ENCODE measurements at places on chromosomes 2 and 18.

- DNase-seq, result no peak
Observed at GRCh38 chr2:101311696-101312017, 3.2 kb upstream of the RNF149 start.

DNA sequence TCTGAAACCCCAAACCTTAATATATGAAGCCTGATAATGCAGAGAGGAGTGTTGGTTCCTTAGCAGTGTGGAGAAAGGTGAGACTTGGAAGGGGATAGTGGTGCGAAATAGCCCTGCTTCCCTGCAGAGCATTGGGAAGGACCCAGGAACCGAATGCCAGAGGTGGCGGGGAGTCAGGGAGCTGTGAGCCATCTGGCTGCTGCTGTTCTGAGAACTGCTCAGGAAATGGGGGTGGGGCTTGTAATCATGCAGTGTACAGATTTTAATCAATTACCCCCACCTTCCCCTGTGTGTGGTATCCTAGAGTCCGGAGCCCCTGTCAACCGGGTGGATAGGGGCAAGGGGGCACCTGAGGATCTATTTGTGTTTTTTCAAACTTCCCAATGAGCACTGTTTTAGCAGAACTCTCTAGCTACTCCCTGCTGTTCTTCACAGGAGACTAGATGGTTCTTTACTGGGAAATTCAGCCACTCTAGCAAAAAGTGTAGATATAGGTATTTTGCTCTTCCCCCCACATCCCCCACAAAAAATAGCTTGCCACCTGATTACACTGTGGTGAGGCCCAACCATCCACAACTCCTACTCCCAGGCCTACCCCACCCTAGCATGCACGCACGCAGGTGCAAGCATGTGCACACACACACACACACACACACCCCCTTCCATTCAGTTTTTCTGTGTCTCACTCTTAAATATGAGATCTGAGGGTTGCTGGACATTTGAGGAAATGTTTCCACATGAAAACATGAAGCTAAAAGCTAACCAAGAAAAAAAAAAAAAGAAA is 30.1 kb upstream of the MBOAT2 start:
- no peak for DNase-seq

- DNase-seq, result no peak
Observed at GRCh38 chr2:67991456-67991855, 71.3 kb downstream of the C1D start.

DNA sequence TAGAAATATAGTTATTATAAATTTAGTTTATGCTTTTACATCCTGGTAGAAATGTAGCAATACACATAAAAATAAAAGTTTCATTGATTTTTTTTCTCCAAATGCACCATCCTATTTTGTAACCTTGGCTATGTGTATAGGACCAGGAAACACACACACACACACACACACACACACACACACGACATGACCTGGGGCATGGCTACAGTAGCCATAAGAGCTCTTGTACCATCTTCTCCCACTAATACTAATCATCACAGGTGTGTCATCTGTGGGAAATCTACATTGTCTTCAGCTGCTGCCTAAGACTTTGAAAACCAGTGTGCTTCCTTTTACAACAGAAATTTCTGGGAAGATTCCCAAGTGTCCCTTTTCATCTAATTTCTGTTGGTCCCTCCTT is 144.3 kb downstream of the MCFD2 start:
- no peak for DNase-seq

GRCh38 chr2:54903736-54904554 is 146.3 kb downstream of the RTN4 start:
- peak; percentile 16 for DNase-seq

- no peak for DNase-seq
Observed at GRCh38 chr2:226971084-226971483, 135.2 kb downstream of the RHBDD1 start.

Data from stimulated activated CD4-positive, alpha-beta T cell treated with anti-CD3 and anti-CD28 coated beads, Interleukin-1b, Interleukin-23, amount 100 ng/mL, for 1 hour (primary cell).